ENCODE measurements at places on chromosomes 7 and 10. TPM values are rescaled to one million over a fixed set of nuclear protein-coding genes. Genes with fewer than 3 reads are reported as not detected.
A peak's percentile ranks its signal among the peaks of the same experiment; 100 is the strongest.

DNA sequence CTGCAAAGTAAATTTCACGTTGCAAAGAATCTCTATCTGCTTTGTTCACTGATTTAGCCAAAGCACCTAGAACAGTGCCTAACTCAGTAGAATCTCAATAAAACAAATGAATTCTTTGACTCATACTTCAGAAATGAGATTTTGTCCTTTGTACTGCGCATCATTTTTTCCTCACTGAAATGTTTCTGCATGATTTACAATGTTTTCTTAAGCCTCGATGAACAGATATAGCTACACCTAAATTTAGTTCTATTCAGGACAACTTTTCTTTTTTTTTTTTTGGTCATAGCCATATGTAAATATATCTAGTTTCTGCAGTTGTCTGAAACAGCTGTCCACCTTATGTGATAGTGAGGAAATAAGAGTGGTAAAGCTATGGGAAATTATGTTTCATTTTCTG lies 15.3 kb downstream of the GNAT3 start:
- H3K4me1 ChIP-seq: no peaks in the 10 kb centered on the region
- no peak for DNase-seq
- no peak overlapping the region for H3K4me3 ChIP-seq
- no peaks in the 10 kb centered on the region for H3K27me3 ChIP-seq
- H3K27ac ChIP-seq: no peak overlapping the region

- peak overlapping the region; percentile 28 for H3K4me3 ChIP-seq
- DNase-seq: peak; percentile 53
These were observed 9.0 kb downstream of the SPOCK2 start for GRCh38 chr10:72079356-72079755.

DNA sequence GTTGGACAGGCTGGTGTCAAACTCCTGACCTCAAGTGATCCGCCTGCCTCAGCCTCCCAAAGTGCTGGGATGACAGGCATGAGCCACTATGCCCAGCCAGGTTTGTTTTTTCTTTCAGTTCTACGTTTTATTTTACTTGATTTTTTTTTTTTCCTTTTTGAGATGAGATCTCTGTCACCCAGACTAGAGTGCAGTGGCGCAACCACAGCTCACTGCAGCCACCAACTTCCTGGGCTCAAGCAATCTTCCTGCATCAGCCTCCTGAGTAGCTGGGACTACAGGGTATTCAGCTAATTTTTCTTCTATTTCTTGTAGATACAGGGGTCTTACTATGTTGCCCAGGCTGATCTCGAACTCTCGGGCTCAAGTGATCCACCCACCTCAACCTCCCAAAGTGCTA lies 24.3 kb downstream of the GDI2 start:
- no peaks in the 10 kb centered on the region for H3K27me3 ChIP-seq
- peak overlapping the region; percentile 21 for H3K27ac ChIP-seq
- H3K4me3 ChIP-seq: no peak overlapping the region
- no peak for DNase-seq

- H3K27me3 ChIP-seq: no peaks in the 10 kb centered on the region
- peak overlapping the region; percentile 28 for H3K4me3 ChIP-seq
- DNase-seq: peak; percentile 62
- no peaks in the 10 kb centered on the region for H3K36me3 ChIP-seq
These were observed 42.8 kb upstream of the PRSS58 start for GRCh38 chr7:142300689-142301088.

GRCh38 chr10:48898426-48898825 lies 41.2 kb downstream of the LRRC18 start:
- no peak overlapping the region for H3K4me3 ChIP-seq
- H3K27ac ChIP-seq: no peak overlapping the region
- DNase-seq: no peak
- no peaks in the 10 kb centered on the region for H3K36me3 ChIP-seq
- H3K4me1 ChIP-seq: no peaks in the 10 kb centered on the region

- no peaks in the 10 kb centered on the region for H3K36me3 ChIP-seq
- no peak overlapping the region for H3K27ac ChIP-seq
- H3K27me3 ChIP-seq: no peaks in the 10 kb centered on the region
- no peak for DNase-seq
These were observed 391.4 kb downstream of the TNS3 start for GRCh38 chr7:47190462-47190861.

GRCh38 chr7:118040562-118040961 lies 143.4 kb upstream of the LSM8 start:
- H3K27me3 ChIP-seq: no peaks in the 10 kb centered on the region
- H3K27ac ChIP-seq: no peak overlapping the region
- no peaks in the 10 kb centered on the region for H3K36me3 ChIP-seq
- no peaks in the 10 kb centered on the region for H3K4me1 ChIP-seq
- H3K4me3 ChIP-seq: no peak overlapping the region

- H3K4me1 ChIP-seq: no peaks in the 10 kb centered on the region
- no peak for DNase-seq
- no peaks in the 10 kb centered on the region for H3K27me3 ChIP-seq
- no peaks in the 10 kb centered on the region for H3K36me3 ChIP-seq
- no peak overlapping the region for H3K4me3 ChIP-seq
These were observed 202.4 kb downstream of the ADAM12 start for GRCh38 chr10:126185676-126186447.

DNA sequence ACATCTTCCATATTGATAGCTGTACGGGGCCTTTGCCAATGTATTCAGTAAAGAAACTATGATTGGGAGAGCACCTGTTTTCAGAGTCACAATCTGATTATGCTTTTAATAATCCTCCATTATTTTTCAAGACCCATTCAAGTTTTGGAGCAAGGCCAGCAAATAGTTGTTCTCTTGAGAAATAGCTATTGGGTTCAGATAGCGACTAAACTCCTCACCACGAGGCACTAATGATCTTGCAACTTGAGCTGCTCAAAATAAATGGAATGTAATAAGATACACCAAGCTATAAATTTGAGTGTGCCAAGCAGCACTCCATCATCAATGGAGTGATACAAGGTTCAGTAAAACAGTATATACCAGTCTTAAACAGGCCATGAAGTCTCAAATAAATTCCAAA lies 7.4 kb upstream of the MALRD1 start:
- no peaks in the 10 kb centered on the region for H3K27me3 ChIP-seq
- H3K36me3 ChIP-seq: no peaks in the 10 kb centered on the region
- H3K27ac ChIP-seq: no peak overlapping the region

DNA sequence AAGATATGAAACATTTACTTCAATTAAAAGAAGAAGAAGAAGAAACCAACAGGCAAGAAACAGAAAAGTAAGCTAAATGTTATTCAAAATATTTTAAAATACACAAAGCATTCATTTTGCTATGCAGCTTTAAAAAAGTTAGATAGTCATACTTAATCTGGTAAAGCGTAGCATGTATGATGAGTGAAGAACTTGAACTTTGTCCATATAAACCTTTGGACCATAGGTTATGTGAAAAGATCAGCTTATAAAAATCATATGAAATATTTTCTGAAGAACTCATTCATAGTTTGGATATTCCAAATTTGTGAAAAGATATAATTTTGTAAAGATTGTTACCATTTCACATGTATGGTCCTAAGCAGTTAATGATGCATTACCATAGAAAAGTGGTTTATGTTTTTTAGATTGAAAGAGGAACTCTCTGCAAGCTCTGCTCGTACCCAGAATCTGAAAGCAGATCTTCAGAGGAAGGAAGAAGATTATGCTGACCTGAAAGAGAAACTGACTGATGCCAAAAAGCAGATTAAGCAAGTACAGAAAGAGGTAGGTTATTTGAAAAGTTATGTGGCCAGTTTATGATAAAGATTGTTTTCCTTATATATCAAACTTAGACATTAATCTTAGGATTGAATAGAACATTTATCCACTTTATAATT lies 37.3 kb downstream of the KIF20B start:
- no peaks in the 10 kb centered on the region for H3K27me3 ChIP-seq
- no peaks in the 10 kb centered on the region for H3K36me3 ChIP-seq
- DNase-seq: no peak
- no peak overlapping the region for H3K27ac ChIP-seq
- no peak overlapping the region for H3K4me3 ChIP-seq

- H3K27ac ChIP-seq: no peak overlapping the region
- peaks cover 6% of the 10 kb centered on the region for H3K4me1 ChIP-seq
- no peak for DNase-seq
- no peak overlapping the region for H3K4me3 ChIP-seq
These were observed 154.6 kb upstream of the RHEB start for GRCh38 chr7:151674161-151674920.

- peaks cover 5% of the 10 kb centered on the region for H3K4me1 ChIP-seq
- no peaks in the 10 kb centered on the region for H3K36me3 ChIP-seq
These were observed 1.3 kb downstream of the CTTNBP2 start for GRCh38 chr7:117871778-117872538.

DNA sequence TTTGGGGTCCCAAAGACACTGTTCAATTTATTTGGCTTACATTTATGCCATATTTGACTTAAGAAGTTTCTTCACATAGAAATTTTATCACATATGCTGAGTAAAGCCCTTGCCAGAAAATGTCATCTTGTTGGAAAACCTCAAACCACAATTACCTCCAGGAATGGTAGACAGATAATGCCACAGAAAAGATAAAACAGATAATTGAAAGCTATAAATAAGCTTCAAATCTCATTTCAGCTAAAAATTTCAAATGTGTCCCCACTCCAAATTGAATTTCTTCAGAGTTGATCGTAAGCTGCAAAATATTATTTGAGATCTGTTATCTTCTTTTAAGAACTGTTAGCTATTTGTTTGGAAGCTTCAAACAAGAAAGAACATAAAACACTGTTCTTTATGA lies 176.4 kb upstream of the PTN start:
- H3K4me1 ChIP-seq: no peaks in the 10 kb centered on the region
- no peak for DNase-seq
- no peak overlapping the region for H3K27ac ChIP-seq
- no peak overlapping the region for H3K4me3 ChIP-seq

- no peak for DNase-seq
- no peaks in the 10 kb centered on the region for H3K27me3 ChIP-seq
- H3K27ac ChIP-seq: no peak overlapping the region
- no peak overlapping the region for H3K4me3 ChIP-seq
- no peaks in the 10 kb centered on the region for H3K36me3 ChIP-seq
These were observed 3.2 kb downstream of the VCL start for GRCh38 chr10:74000892-74001669.

DNA sequence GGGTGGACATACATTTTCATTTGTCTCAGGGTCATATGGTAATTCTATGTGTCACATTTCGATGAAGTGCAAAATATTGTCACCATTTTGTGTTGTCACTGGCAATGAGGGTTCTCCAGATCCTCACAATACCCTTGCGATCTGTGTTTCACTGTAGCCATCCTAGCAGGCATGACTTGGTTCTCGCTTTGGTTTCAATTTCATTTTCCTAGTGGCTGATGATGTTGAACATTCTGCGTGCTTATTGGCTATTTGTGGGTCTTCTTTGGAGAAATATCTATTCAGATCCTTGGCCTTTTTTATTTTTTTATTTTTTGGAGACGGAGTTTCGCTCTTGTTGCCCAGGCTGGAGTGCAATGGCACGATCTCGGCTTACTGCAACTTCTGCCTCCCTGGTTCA lies 24.8 kb upstream of the MNX1 start:
- H3K27ac ChIP-seq: no peak overlapping the region
- no peaks in the 10 kb centered on the region for H3K36me3 ChIP-seq
- peaks cover 24% of the 10 kb centered on the region for H3K27me3 ChIP-seq
- DNase-seq: no peak
- H3K4me3 ChIP-seq: no peak overlapping the region

DNA sequence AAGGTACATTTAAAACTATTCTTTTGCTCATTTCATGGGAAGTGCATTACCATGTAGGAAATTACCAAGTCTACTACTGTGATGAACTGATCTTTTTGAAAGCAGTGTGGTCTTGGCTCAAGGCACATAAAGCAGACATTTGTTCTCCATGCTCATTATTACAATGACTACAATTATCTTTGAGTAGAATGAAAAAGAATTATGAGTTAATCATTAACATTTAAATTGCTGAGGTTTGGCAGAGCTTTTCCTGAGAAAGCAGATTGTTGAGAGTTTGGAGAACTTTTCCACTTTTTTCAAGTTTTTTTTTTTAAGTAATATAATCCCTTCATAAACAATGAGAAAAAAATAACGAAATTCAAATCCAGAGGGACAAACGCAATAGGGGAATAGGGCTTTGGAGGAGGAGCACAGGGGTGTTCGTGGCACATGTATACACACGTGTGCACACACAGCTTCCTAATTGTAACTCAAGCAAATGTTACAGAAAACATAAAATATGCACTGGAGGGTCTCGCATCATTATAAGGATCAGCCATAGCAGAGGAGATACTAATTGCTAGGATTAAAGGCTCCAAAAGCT lies 8.9 kb upstream of the CUBN start:
- no peak for DNase-seq
- no peak overlapping the region for H3K27ac ChIP-seq
- no peaks in the 10 kb centered on the region for H3K27me3 ChIP-seq
- H3K36me3 ChIP-seq: no peaks in the 10 kb centered on the region
- H3K4me1 ChIP-seq: no peaks in the 10 kb centered on the region
- no peak overlapping the region for H3K4me3 ChIP-seq

Gene OR2A1
- total RNA-seq: 0.19 TPM

Gene SPOCK2
- total RNA-seq: 998 TPM

Gene CALML5
- not detected for total RNA-seq

Gene HMX2
- not detected for total RNA-seq
